ENCODE measurements at places on chromosomes 7 and 10.

DNA sequence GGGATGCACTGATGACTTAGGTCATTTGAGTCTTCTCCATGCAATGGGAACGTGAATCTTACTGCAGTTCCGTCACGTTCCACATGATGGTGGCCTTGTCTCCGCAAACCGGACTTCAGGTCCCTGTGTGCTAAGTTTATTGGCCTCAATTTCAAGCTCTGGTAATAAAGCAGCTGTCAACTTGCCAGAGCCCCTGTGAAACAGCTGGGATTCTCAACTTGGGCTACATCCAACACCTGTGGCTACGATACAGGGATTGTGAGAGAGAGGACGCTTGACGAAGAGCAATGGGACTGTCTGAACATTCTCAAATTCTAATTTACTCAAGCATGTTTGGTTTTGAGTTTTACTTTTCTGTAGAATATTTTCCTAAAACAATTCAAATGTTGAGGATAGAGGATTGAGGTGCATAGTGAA is 174.2 kb downstream of the PTN start:
- DNase-seq: no peak

- DNase-seq: no peak
Measured at GRCh38 chr7:88269586-88269985, 37.1 kb downstream of the STEAP4 start.

- no peak for DNase-seq
Measured at GRCh38 chr10:74174521-74174920, 23.5 kb downstream of the ADK start.

GRCh38 chr10:113000876-113001598 is 51.0 kb downstream of the TCF7L2 start:
- no peak for DNase-seq

GRCh38 chr7:51325261-51325676 is 8.7 kb upstream of the COBL start:
- DNase-seq: no peak

DNA sequence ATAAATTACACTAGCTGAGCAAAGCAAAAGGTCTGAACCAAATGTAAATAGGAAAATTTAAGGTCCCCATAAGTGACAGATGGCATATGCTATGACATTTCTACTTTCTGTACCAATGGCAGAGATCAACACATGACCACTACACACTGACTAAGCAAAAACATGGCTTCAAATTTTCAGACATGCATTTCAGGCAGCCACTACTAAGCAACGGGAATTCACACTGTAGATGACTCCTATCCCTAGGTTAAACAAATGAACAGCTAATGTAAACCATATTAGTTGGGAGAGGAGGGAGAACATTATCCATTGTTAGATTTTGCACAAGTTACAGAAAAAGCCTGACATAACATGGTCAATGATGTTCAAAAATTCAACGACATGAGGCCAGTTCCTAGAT is 11.4 kb upstream of the KIF20B start:
- no peak for DNase-seq

DNA sequence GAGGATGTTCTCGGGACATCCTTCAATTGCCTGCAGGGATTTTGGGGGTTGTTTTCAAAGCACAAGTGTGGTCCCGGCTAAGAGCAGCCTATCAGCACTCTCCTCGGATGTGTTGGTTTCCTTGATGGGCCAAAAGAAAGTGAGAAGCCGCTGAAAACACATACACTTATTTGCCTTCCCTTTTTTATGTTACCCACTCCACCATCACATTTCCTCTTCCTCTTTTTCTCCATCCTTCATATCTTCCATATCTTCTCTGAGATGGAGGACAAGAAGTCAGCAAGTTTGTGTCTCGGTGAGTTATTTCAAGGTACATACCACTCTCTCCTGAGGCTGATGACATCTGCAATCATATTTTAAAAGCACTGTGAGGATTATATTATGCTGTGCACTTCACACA is 64.0 kb downstream of the ZNF33B start:
- no peak for DNase-seq

GRCh38 chr10:127635882-127636281 is 86.8 kb downstream of the NPS start:
- DNase-seq: no peak

- DNase-seq: no peak
Measured at GRCh38 chr10:8064436-8064835, 9.9 kb downstream of the GATA3 start.

- DNase-seq: no peak
Measured at GRCh38 chr7:4706384-4707216, 24.5 kb downstream of the FOXK1 start.

DNA sequence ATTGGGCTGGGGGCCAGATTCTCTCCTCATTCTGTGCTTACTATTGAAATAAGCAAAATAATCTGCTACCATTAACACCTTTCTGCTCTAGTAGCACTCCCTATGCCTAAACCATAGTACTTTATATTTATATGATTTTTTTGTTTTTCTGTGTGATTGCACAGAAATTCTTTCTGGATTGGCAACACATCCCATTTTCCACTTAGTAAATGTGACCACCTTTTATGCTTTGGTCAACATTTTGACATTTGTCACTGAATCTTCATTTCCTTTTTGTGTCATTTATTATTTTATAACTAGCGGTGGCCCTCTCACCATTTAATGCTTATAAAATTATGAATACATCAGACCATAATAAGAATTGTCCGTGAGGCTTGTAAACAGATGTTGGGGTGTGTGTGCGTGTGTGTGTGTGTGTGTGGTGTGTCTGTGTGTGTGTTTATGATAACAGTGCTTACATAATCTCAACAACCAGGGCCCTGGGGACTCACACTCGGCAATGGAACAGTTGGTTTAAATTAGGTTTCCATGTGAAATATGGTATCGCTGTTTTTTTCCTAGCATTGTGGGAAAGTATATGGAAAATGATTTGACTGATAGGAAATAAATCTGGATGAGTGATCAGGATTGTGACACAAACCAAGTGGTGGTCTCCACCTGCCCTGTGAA is 138.9 kb downstream of the NOC3L start:
- DNase-seq: no peak

- no peak for DNase-seq
Measured at GRCh38 chr10:7950981-7951847, 103.3 kb upstream of the GATA3 start.

GRCh38 chr10:62113680-62114079 is 155.0 kb downstream of the RTKN2 start:
- no peak for DNase-seq

- no peak for DNase-seq
Measured at GRCh38 chr10:80506189-80506575, 31.5 kb upstream of the SH2D4B start.

GRCh38 chr7:130333832-130334231 is 10.8 kb upstream of the CPA5 start:
- DNase-seq: no peak

GRCh38 chr10:102965311-102965851 is 47.3 kb downstream of the CNNM2 start:
- no peak for DNase-seq

DNA sequence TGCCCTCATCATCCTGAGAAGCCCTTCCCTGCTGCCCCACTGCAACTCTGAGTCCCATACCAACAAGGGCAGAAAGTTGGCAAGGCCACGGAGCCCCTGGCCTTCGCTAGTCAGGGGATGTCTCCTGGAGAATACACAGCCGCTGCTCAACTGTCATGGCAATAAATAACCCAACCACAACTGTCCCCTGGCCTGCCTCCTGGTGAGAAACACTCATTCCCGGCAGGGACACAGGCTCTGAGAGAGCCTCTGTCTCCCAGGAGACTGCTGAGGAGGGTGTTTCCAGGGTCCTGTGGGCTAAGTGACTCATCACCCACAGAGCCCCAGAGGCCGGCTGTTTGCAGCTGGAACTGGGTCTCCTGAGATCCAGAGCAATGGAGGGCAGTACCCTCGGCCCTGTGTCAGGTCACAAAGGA is 354.1 kb downstream of the TNS3 start:
- no peak for DNase-seq

DNA sequence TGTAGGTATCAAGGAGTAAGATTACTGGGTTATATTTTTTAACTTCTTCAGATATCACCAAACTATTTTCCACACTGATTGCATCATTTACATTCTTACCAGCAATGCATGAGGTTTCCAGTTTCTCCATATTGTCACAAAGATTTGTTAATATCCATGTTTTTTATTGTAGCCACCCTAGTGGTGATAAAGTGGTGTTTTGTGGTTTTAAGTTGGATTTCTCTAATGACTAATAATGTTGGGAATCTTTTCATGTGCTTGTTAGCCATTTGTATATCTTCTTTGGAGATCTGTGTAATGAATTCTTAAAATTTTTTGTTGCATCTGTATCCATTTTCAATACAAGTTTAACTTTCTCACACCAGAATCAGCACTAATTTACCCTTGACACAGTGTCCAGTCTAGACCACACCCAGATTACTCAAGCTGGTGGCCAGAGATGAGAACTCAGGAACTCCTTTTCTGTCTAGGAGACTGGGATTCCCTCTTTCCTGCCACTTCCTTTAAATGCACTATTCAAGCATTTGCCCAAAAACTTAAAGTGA is 67.0 kb upstream of the PLXDC2 start:
- no peak for DNase-seq
